ENCODE measurements at places on chromosomes 2 and 18.
A peak's percentile ranks its signal among the peaks of the same experiment; 100 is the strongest.

DNA sequence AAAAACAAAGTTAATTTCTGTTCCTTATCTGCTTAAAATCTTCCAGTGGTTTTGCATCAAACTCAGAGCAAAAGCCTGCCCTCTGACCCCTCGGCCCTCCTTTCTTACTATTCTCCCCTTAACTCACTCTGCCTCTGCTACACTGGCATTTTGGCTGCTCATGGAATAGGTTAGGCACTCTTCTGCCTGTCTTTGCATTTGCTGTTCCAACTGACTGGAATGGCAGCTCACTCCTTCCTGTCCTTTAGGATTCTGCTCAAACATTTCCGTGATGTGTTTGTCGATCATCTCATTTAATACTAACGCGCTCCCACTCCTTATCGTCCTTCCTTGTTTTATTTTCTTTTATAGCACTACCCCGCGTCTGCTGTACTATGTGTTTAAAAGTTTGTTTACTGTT is 815 bp downstream of the CEBPZ start:
- DNase-seq, result no peak

DNA sequence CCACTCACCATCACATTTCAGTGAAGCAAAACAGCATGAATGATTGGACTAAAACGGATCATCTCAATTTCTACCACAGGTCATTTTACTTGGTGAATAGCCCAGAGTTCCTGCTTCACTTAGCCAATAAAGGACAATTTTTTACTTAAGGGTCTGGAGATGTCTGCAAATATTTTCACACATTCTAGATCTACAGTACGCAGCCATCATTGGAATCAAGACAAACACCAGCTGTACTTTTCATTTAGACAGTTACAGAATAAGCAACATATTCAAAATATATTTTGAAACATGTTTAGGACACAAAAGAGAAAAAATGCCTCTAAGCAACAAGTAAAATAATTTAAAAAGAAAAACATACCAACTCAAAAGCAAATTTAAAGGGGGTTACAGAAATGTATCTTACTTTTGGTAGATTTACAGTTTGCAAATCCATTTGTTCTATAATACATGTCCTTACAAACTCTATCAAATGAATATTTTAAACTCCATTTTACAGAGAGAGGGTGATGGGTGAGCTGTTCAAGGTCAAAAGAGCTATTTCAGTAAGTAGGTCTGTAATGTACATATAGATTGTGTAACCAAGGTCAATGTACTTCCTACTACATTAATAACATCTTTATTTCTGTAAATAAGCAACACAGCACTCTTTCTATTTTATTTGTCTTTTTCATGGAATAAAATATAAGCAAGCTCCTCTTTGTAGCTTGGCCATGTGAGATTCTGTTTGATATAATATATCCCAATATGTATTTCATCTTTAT is 13.4 kb downstream of the PPP1R1C start:
- DNase-seq, result no peak

DNA sequence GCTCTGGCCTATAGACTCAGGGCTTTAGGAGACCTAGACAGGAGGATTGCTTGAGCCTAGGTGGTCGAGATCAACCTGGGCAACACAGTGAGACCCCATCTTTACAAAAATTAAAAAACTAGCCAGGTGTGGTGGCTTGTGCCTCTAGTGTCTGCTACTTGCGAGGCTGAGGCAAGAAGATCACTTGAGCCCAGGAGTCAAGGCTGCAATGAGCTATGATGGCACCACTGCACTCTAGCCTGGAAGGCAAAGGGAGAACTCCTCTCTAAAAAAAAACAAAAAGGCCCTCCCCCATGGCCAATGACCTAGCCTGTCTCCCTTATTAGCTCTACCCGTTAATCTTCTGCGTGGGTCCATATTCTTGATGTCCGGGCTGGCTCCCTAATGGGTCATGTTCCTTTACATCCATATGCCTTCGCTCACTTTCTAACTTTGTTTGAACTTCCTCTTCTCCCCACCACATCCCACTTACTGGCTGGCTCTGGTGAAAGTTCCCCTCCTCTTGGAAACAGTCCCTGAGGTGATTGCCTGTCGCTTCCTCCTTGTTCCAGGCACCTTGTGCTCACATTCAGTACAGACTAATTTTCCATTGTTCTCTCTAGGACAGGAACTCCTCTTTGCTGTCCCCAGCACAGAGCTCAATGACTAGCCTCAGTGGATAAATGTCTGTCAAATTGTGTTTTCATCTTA is 103.0 kb downstream of the AFF3 start:
- no peak for DNase-seq

- DNase-seq, result peak; percentile 38
Measured at GRCh38 chr18:79680100-79680879, 687 bp downstream of the CTDP1 start.

DNA sequence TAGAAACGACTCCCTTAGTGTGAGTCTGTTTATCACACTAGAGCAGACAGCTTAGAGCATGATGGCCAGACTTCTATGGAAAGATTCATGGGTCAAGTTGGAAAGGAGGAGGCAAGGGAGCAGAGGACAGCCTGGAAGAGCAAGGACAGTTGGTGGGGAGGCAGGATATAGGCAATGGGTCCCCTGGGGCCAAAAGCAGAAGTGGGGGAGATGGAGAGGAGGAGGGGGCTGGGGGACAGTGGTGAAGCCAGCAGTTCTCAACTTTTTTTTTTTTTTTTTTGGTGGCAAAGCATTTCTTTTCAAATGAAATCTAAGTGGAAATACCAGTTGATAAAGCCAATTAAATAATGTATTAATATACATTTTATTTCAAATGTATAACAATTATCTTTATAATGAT is 197.9 kb downstream of the HRH4 start:
- no peak for DNase-seq

- DNase-seq, result no peak
Measured at GRCh38 chr2:218010140-218010983, 7.6 kb upstream of the TNS1 start.

DNA sequence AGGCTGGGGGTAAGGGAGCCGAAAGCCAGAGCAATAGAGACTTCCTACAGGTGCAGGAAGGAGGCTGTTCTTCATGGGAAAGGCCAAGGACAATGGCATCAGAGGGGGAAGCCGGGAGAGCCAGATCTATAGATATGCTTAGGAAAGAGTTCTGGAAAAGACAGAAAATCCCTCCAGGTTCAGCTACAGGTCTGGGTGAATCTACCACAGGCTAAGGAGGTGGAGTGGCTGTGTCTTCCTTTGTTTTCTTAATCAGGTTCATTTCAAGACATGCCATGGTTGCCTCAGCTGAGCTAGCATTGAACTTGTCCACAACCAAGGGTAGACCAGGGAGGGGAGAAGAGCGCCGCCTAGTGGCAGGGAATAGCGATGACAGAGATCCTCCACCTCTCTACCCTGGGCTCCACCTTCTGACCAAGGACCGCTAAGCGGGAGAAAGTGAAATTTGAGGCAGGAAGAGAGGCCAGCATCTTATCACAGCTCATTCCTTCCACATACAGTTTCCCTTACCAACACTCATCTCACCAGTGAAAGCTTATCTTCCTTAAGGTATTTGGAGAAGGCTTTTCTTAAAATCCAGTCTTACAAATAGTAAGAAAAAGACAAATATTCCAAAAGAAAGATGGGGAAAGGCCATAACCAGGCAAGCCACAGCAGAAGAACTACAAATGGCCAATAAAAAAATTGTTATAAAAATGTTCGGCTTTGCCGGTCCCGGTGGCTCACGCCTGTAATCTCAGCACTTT is 74.2 kb downstream of the VIT start:
- DNase-seq, result no peak

DNA sequence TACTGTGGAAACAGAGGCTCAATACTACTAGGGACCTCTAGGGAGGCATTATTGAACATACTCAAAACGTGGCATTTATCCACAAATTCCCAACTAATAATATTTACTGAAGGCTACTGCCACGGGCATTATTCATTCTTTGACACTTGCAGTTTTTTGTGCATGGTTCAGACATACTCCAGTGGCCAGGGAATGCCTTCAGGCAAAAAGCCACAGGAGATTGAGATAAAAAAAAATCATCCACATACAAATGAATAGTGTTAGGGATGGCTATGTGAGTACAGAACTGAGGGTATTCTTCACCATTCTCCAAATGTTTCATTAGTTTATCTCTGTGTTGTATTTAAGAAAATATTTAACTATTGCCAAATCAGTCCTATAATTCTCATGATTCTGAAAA is 974.9 kb upstream of the PIK3C3 start:
- DNase-seq, result no peak

DNA sequence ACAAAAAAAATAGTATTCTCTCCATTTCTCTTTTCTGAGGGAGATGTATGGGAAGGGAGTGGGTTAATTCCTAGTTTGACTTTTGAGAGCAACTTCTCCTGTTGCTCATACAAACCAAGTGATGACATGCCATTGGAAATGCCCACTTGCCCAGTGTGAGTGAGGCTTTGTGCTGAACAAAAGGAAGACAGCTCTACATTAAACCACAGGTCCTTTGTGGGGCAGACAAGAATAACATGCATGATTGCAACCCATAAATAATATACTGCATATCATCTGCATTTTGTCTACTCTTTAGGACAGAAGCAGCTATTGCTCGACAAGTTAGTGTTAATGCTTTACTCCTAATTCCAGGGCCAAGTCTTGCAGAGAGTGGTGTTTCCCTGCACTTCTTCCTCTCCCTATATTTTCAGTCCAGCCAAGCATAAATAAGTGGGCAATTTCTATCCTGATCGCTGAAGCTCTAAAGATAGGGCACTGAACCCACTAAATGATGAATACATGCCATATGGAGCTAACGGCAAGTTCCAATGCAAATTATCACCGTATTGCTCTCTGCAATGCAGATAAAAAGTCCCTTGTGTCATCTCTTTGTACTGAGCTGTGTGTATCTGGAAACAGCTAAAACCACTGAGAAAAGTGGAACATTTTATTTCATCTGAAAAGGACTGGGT is 19.4 kb upstream of the EHBP1 start:
- no peak for DNase-seq

DNA sequence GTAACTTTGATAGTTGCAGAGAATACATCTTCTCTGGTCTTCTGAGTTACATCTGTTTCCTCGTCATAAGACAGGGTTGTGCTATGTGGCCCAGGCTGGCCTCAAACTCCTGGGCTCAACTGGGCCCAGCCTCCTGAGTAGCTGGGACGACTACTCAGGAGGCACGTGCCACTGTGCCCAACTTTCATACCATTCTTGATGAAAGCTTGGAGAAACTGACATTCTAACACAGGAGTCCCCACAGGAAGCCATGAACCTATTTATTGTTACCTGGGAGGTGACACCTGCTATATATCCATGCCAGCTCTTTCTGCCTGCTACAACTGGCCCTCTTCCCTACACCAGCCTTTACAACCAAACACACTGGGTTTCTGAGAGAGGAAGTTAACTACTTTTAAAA is 19.1 kb downstream of the EIF2AK3 start:
- no peak for DNase-seq

DNA sequence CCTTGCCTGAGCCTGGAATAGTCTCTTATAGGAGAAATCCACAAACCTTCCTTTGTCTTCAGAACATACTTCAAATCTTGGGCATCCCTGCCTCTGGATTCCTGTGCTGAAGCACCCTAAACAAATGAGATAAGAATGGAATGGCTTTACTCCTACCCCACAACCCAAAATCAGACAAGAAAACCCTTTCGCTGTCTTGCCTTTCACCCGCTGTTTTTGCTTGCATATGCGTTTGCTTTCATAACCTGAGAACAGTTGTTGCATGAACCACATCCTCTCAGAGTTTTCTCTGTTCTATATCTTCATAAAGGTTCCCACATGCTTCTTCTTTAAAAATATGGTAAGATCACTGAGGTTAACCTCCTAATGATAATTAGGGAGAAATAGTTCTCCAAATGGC is 132.1 kb upstream of the MAP3K20 start:
- DNase-seq, result no peak

GRCh38 chr2:172409042-172409441 is 18.3 kb upstream of the ITGA6 start:
- no peak for DNase-seq
